ENCODE measurements at places on chromosomes 2 and 18.

- DNase-seq: no peak
These were observed 339.2 kb upstream of the HNRNPA3 start for GRCh38 chr2:176873403-176873802.

DNA sequence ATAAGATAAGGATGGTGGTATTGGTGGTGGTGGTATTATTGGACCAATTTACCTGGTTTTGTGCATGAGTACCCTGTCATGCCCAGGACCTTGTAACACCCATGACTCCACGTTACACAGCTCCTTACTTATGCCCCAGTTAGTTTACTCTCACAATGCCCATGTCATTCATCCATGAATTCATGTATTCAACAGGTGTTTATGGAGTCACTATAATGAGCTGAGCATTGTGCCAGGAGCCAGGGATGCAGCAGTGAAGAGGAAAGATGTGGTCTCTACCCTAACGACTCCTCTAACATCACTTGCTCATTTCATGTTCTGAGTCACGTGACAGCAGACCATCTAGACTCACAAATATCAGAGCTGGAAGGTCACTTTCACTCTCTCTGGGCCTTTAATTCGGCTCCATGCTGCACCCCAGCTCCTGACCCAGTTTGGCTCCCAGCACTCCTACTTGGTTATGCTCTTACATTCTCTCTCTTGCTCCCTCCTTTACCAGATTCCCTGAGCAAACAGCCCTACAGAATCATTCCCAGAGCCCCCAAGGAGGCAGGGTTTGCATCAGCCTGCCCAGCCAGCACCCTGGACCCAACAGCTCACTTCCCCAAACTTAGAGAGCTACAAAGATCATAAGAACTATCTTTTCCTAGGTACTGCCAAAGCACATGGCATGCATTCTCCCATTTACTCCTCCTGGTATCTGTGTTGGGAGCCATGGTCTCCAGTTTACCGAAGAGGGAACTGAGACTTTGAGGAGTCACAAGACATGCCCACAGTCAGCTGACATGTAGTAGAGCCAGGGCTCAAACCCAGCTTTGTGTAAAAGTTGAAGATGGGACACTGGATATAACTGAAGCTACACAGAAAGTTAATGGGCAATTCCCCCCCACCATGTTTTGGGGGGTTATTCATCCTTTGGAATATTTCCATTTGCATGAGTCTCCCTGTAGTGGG lies 449.9 kb downstream of the LRATD1 start:
- DNase-seq: no peak

DNA sequence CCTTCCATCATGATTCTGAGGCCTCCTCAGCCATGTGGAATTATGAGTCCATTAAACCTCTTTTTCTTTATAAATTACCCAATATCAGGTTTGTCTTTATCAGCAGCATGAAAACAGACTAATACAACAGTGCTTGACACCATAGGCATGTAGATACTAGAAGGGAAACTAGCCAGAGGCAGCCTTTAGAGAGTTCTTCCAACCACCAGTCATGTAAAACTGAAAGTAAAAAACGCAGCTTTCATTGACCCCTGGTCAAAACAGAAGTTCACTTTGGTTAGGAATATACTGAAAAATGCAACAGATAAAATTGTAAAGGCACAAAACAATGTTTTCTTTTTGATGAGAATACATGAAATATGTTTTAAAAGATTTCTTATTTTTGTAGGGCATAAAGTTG lies 122.8 kb upstream of the L3MBTL4 start:
- no peak for DNase-seq

DNA sequence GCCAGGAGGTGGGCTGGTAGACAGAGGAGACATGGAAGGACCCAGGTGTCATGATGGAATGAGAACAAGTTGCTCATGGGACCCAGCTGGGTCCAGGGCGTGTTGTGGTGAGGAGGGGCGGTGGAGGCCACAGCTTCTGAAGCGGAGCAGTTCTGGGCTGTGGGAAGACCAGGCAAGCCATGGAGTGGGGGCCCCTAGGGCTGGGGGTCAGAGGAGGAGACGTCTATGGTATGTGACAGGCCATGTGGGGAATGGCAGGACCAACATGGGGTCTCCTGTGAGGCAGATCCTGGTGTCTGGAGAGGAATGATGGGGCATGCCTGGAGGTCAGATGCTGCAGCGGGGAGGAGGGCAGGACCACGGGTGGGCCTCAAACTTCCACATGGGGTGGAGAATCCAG lies 16.9 kb downstream of the MYO7B start:
- DNase-seq: no peak

GRCh38 chr2:58065248-58065647 lies 18.6 kb downstream of the VRK2 start:
- no peak for DNase-seq

DNA sequence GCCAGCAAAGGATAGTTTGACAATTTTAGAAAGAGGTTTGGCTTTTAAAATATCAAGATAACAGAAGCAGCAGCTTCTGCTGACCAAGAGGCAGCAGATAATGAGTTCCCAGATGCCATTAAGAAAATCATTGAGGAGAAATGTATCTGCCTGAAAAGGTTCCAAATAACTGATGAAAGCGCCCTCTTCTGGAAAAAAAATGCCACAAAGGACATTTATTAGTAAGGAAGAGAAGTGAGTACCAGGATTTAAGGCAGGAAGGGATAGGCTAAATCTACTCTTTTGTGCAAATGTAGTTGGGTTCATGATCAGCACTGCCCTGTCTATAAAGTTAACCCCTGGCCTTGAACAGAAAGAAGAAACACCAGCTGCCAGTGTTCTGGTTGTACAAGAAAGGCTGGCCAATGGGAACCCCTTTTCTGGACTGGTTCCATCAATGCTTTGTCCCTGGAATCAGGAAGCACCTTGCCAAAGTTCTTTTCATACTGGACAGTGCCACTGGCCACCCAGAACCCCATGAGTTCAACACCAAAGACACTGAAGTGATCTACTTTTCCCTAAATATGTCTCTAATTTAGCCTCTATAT lies 40.6 kb downstream of the DHX57 start:
- DNase-seq: no peak

DNA sequence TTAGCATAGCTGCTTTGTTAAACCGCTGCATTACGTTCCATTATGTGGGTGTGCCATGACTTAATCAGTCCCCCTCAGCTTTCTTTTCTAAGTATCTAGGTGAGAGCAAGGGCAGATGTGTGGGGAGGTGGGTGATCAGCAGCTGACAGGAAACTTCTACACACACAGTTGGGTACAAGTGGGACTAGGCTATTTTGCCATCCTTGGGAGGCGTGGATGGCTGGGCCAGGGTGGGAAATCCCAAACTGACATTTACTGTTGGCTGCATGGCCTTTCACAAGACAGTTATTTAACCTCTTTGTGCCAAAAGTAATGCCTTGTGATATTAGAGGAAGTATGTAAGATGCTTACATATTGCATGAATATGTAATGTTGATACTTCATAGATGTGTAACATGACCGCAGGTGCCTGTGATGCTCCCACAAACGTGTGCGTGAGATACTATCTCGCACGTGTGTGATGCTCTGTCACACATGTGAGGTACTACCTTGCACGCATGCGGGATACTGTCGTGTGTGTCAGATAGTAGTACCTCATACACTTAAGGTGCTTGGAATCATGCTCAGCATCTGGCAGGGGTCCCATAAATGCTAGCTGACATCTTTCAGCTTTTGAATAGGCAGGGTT lies 314.5 kb downstream of the PRKCE start:
- DNase-seq: no peak
